Activated T-cell treated with anti-CD3 and anti-CD28 coated beads, Interleukin-2, amount 50 U/mL, for 1 hour (primary cell): ENCODE measurements at places on chromosomes 7 and 10.

GRCh38 chr7:32221736-32222135 is 151.5 kb upstream of the PDE1C start:
- no peak for DNase-seq

DNA sequence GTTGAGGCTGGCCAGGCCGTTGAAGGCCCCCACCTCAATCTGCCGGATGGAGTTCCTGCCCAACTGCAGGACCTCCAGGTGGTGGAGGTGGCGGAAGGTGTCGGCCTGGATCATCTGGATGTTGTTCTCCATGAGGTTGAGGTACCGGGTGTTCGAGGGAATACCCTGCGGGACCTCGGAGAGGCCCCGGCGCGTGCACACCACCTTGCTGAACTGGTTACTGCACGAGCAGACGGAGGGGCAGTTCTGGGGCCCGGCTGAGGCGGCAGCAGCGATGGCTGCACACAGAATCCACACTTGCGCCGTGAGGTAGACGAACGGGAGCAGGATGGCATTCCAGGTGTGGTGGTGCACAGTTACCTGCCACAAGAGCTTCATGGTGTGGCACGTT is 979 bp downstream of the LRRC4 start:
- DNase-seq: no peak

DNA sequence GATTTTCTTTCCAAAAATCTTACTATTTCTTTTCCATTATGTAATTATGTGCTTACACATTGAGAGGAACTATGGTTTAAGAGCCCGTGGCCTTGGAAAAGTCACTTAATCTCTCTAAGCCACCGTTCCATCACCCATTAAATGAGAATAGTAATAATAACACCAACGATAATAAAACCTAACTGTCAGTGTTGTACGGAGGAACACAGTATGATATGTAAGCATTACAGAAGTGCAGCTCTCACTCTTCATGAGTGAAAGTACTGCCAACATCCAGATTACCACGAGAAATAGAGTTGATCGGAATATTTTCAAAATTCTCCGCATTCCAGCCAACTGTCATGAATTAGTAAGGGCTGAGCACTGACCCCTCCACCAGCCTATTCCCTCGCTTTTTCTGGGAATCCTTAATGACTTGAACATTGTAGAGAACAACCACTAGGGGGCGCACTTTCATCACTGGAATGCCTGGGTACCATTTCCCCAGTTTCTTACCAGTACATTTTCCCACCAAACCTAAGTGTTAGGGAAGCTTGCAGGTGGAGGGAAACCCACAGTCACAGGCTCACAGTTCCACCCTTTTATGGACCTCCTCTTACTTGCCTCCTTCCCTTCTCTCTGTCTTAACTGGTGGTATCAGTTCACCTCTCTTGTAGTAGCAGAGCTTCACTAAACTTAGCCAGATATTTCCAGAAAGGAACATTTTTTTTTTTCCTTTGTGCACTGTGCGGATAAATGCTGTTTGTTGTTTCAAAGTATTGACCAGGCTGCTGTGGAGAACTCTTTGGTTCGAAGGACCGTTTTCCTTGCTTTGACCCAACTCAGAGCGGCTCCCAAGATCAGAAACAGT is 27.8 kb downstream of the NKX2-3 start:
- no peak for DNase-seq

- no peak for DNase-seq
Measured at GRCh38 chr7:96547371-96547811, 162.3 kb downstream of the SEM1 start.

- no peak for DNase-seq
Measured at GRCh38 chr10:23540401-23541030, 101.6 kb downstream of the OTUD1 start.

DNA sequence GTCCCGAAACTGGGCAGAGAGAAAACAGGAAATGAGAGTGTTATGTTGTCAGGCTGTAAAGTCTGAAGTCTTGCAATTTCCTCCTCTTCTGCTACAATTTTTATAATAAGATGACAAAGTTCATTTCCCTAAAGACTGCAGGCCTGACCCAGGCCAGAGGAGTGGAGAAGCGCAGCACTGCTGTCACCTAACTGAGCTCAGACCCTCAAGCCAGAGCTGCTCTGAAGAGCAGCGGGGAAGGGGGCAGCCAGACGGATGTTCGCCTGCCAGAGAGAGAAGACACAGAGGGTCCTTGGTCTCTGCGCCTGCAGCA is 12.6 kb upstream of the AOAH start:
- DNase-seq: no peak

- DNase-seq: no peak
Measured at GRCh38 chr10:6059506-6059905, 2.7 kb downstream of the IL2RA start.

DNA sequence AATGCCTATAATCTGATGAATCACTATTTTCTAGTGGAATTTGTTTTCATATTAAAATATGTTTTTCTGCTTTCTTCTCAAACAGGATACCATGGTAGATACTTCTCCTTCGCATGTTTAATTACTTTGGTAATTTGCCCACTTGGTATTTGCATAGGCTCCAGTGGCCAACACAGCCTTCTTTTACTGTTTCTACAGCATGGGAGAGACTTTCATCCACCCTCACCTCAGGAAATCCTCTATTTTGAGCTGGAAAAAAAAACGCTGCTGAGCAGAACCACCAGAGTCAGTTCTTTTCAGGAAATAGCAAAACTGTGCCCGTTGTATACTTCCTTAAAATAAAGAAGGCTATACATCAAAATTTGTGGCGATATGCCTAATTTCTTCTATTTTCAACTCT is 213.3 kb downstream of the MDFIC start:
- no peak for DNase-seq

GRCh38 chr7:155507576-155507975 is 38.8 kb downstream of the CNPY1 start:
- no peak for DNase-seq

DNA sequence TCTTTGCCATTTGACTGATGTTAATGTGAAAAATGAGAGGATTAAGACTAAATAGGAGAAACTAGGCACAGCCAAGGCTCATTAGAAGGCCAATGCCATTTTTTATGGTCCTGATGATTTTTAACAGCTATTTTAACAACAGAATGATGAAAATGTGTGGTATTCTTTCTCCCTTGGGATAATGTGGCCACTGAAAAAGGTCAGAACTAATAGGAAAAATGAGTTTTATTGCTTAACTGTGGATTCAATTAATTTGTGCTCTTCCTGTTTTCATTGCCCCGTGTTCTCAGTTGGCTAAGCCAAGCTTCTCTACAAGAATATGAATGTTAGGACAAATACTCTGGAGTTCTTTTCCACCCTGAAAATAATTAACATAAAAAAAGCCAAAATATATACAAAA is 56.6 kb downstream of the BMPER start:
- DNase-seq: no peak

GRCh38 chr10:99976886-99977665 is 32.7 kb downstream of the DNMBP start:
- DNase-seq: no peak

DNA sequence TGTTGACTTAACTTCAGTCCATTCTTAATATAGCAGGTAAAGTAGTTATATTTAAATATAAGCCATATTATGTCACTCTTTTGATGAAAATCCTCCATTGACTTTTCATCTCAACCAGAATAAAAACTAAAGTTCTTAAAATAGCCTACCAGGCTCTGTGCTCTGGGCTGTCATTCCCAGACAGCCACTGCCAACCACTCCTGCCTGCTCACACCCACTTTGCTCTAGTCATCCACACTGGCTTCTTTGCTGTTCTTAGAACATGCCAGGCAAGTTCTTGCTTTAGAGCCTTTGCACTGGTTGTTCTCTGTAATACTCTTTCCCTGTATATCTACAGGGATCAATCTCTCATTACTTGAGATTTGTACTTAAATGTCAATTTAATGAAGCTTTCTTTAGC is 80.6 kb downstream of the ZEB1 start:
- DNase-seq: no peak

- no peak for DNase-seq
Measured at GRCh38 chr10:114577133-114577532, 80.9 kb downstream of the ABLIM1 start.

DNA sequence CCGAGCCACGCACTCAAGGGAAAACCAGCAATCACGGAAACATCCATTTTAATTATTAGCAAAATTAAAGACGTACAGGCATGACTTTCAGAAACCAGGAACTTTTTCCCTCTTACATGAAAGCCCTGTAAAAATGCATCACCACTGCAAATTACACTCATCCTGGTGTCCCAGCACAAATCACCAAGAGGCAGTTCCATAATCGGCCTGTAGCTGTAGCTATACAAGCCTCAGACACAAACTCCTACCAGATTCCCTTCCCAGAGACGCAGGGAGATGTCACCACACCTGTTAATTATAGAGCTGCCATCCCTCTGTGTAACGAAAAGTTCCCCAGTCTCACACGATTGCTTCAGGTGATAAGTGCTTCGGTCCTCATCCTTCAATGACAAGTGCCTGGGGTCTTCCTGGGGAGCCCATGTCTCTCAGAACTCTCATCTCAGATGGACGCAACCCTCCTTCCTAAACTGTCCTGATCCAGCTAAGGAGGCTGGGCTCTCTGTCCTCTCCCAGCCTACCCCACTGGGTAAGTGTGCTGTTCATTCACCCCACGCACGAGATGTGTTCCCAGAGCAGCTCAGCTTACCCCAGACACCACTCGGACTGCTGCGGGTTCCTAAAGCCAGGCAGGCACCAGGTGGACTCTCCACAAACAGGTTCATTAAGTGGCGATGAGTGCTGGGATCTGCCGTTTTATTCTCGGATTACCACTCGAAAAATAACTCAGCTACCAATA is 5.9 kb downstream of the FGFR2 start:
- no peak for DNase-seq

DNA sequence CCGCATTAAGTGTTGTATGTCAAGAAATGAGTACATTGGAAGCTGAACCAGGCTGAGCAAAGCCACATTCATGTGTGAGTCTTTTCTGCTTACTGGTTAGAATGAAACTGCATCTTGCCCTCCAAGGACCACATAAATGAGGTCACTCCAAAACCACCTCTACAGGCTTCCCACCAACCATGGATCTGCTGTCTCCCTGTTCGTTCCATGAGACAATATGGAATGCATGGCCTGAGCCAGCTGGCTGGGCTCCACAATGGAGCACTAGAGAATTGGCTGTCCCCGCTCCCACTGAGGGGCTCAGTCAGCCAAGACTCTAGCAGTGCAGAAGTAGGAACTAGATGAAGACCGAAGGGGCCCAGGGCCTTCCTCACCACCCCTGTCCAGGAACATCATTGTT is 120.8 kb downstream of the TNS3 start:
- no peak for DNase-seq

DNA sequence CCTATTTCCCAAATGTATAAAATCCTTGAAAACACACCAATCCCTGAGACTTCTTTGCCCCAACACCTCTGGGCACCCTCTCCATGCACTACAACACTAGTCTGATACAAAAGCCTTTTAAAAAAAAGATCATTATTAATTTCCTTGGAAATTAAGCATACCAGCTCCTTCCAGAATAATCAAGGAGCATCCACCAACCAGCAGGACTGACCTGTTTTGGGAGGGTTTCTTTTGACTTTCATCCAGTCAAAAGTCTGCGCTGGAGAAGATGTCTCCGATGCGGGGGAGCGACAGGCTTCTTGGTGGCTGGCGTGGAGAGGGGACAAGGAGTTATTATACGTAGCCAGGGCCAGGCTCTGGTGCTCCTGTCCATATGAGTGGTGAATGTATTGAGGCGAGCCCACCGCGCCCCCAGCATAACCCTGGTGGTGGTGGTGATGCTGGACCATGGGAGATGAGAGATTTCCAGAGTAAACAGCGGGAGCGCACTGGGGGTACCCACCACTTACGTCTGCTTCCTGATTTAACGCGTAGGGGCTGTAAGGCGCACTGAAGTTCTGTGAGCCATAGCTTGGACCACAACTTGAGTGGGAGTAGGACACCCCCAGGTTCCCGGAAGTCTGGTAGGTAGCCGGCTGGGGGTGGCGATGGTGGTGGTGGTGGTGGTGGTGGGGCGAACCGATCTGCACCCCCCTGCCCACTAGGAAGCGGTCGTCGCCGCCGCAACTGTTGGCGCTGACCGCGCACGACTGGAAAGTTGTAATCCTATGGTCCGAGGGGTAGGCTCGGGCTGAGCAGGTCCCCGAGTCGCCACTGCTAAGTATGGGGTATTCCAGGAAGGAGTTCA is 527 bp downstream of the HOXA1 start:
- DNase-seq: peak; percentile 32

GRCh38 chr10:102673819-102674511 is 29.7 kb downstream of the TRIM8 start:
- peak; percentile 69 for DNase-seq

- no peak for DNase-seq
Measured at GRCh38 chr10:3424111-3424851, 251.7 kb upstream of the PITRM1 start.

GRCh38 chr7:101479217-101479616 is 116.5 kb downstream of the COL26A1 start:
- DNase-seq: no peak

DNA sequence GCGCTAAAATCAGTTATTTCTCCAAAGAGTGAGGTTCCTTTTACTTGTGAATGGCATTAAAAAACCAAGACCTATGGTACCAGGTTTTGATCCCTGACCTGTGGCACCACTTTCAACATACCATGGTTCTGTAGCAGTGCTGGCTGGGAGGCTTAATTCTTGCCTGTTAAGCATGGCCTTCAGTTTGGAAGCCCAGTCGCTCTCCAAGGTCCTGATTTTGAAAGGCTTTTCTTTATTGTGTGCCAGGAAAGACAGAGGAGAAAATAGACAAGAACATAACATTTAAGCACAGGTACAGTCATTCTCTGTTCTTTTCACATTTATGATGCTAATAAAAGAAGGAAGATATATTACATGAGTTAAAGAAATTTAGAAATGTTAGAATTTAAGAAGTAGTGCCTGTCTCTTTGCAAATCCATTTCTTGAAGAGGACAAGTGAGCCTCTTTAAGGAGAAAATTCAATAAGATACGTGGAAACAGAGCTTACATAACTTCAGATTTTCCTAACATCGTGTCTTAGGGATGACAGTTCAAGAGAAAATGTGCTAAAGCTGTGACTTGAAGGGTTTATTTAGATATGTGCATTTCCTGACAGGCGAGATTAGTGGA is 357.6 kb downstream of the DPP6 start:
- DNase-seq: no peak

GRCh38 chr10:6877336-6877721 is 297.3 kb upstream of the PRKCQ start:
- no peak for DNase-seq
